ENCODE measurements at places on chromosomes 2 and 18.

- no peak for DNase-seq
Measured at GRCh38 chr2:28232295-28232694, 160.4 kb upstream of the FOSL2 start.

DNA sequence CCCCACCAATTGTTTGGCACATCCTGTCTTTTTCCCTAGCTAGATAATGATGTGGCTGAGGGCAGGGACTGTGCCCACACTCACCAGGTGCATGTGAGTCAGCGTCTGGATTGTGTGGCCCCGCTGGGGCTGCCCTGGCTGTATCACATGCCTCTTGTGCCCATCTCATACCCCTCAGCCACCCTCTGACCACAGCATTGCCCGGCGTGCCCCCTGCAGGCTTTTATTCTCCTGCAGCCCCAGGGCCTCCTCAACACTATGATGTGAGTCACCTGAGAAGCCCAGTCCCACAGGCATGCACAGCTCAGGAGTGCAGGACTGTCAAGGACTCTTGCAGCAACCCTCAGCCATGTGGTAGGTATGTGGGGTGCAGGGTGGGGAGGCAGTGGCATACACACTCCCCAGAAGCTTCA, 14.8 kb upstream of the STEAP3 start:
- DNase-seq = no peak

- no peak for DNase-seq
Measured at GRCh38 chr2:120536141-120536540, 190.2 kb downstream of the INHBB start.

DNA sequence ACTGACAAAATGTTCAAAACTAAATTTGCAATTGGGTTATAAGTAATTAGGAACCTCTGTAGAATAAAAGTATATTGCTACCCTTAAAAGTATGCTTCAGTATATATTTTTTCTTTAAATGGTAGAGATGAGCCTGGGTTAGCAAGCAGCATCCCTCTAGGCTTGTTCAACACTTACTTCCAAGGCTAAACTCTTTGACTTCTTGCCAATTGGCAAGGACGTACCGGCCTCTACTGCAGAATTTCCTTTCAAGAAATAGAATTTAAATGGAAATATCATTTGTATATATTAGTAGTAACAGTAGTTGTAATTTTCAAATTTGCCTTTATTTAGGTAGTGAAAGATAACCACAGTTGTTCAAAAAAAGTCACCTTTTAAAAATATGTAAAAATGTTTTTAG, 105.1 kb upstream of the SLC38A11 start:
- DNase-seq = no peak

- DNase-seq = no peak
Measured at GRCh38 chr2:41123341-41123740, 671.5 kb upstream of the SLC8A1 start.

DNA sequence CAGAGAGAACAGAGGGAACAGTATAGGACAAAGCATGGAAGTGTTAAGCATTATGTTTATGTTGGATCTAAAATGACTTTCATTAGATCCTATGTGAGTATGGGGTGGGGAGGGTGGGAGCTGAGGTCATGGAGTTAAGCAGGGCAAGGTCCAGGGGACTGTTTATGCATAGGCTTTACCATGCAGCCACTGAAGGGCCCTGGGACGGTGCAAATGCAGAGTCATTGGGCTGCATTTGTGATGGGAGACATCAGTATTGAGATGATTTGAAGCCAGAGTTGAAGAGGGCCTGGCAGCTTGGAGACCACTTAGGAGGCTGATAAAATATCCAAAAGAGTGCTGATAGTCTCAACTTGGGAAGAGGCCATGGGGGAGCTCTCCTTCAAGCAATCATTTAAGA, 22.7 kb downstream of the IL1RL2 start:
- no peak for DNase-seq

DNA sequence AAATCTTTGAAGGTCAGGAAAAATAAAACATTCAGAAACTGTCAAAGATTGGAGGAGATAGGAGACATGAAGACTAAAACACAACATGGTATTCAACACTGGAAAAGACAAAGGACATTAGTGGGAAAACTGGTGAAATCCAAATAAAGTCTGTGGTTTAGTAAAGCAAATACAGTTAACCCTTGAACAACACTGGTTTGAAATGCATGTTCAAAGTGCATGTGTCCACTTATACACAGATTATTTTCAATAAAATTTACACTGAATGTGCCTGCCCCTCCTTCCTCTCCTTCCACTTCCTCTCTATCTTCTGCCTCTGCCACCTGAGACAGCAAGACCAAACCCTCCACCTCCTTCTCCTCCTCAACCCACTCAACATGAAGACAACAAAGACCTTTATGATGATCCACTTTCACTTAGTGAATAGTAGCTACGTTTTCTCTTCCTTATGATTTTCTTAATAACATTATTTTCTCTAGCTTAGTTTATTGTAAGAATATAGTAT, 14.5 kb downstream of the OLA1 start:
- DNase-seq = no peak

DNA sequence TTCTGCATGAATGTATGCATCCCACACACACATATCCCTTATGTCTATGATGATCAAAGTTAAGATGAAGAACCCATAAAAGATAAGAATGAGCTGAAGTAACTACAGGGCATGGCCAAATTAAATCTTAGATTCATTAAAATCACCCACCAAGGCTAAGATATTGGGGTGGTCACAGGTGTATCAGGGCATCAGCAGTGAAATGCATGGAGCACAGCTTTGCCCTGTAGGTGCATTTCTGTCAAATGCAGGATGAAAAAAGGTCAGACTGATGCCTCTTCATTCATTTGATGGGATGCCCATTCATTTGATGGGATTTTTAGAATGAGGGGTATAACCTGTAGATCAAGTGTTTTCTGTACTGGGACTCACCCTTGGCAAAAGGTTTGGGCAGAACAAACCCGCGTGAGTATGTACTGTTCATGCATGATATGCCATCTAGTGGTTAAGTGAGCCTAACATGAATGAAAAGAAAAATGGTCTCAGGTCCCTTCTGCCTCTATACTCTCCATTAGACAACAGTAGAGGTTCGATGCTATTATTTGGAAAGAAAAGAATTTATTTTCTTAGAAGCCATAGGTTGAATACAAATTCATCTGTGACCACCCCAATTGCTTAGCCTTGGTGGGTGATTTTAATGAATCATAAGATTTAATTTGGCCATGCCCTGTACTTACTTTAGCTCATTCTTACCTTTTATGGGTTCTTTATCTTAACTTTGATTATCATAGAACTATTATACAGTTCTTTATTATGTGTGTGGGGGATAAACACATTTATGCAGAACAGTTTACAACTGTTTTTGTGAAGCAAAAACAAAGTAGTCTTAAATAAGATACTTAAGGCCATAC, 43.2 kb upstream of the NOSTRIN start:
- DNase-seq = no peak

- DNase-seq = no peak
Measured at GRCh38 chr2:54545702-54546450, 89.7 kb downstream of the SPTBN1 start.
